Activated T-cell treated with anti-CD3 and anti-CD28 coated beads for 48 hours (primary cell): ENCODE measurements at places on chromosomes 16 and 17.
A peak's percentile ranks its signal among the peaks of the same experiment; 100 is the strongest.

GRCh38 chr17:57257895-57258851 lies 1.9 kb downstream of the MSI2 start:
- DNase-seq: no peak

DNA sequence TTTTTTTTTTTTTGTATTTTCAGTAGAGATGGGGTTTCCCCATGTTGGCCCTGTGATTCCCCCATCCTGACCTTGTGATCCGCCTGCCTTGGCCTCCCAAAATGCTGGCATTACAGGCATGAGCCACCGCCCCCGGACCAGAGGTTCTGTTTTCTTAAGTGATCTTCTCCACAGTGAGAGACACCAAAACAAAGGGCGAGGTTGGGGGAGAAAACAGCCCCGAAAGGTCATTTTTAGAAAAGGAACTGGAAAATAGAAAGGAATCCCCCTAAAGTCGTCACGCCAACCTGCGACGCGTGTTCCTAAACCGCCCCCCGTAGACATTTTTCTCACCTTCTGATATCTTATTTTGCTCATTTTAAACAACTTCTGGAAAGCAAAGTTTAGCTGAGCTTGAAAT lies 6.1 kb upstream of the AXIN2 start:
- DNase-seq: no peak

DNA sequence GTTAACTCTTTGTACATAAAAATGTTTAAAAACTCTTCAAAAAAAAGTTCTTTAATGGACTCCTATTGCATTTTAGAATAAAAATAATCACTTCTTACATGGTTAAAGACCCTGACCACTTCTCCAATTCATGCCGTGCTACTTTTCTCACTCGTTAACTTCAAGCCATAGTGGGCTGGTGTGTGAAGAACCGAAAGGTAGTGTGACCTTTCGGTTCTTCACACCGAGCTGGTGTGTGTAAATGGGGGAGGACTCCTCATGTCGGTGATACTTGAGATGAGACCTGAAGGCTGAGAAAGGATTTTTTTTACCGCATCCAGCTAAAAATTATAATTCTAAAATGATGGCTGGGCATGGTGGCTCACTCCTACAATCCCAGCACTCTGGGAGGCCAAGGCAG lies 22.1 kb downstream of the RFFL start:
- DNase-seq: no peak

- DNase-seq: no peak
Observed at GRCh38 chr17:3574231-3574630, 16.6 kb upstream of the TRPV3 start.

GRCh38 chr16:64950262-64950661 lies 171.6 kb downstream of the CDH11 start:
- DNase-seq: no peak

DNA sequence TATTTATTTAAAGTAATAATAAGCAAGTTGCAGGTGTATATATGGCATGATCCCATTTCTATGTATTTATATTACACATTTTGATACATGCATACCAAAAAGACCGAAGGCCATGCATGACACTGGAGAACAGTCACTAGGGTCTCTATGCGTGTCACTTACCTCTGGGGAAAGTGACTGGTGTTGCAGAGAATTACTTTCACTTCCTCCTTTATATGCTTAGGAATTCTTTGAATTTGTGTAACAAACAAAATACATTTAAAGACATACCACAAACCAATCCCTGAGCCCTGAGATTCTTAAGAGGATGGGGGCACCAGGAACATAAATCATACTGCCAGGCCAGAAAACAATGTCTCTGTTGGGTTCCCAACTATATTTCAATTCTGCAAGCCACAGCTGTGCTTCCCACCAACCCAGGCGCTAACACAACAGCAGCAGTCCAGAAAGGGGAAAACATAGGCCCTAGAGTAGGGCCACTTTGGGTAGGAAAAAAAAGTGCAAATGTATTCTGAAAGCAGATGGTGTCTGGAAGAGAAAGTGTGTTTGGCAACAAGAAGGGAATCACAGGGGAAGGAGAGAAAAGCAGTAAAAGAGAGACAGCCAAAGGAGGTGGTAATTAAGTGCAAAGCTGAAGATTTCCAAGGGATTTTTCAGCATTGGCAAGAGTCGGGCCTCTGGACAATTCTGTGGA lies 24.5 kb upstream of the HYDIN start:
- DNase-seq: no peak

- DNase-seq: no peak
Observed at GRCh38 chr16:48180868-48181480, 25.2 kb upstream of the ABCC12 start.

- DNase-seq: no peak
Observed at GRCh38 chr17:64412944-64413381, 22.3 kb upstream of the PECAM1 start.

- peak; percentile 52 for DNase-seq
Observed at GRCh38 chr16:46859719-46860152, 24.4 kb upstream of the GPT2 start.

DNA sequence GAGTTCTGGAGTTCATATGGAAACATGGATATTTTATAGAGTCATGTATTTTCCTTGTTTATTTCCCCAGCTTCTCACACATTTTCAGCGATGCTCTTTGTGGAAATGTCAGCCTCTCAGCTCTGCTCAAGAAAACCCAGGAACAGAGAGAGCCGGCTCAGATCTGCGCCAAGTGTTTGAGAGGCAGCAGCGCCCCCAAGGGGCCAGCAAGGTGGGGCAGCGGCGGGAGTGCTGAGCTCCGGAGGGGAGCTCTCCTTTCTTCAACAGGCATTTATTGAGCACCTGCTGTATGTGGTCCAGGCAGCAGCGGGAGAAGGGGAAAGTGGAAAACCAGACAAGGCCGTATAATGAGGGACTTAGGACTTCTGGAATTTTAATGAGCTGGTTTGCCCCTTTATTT lies 421.1 kb upstream of the C16orf82 start:
- DNase-seq: peak; percentile 58

- no peak for DNase-seq
Observed at GRCh38 chr17:51765282-51766135, 393.0 kb downstream of the CA10 start.

GRCh38 chr17:1186923-1187771 lies 7.4 kb upstream of the ABR start:
- peak; percentile 75 for DNase-seq

DNA sequence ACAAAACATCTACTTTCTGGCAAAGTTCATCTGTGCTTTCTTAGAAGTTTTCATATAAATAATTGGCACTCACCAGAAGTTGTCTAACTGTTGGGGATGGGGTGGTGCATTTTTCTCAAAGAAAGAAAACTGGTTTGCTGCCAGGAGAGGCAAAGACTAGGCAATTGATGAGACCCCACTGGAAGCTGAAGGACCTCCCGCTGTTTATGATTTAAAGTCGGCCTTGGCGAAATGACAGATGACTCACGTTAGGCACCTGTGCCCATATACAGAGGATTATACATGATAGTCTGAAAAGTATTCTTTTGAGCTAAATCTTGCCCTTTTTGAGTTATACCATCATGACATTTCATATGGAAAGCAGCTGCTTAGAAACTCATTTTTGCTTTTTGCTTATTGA lies 193.0 kb upstream of the ZFHX3 start:
- DNase-seq: no peak

GRCh38 chr17:31462261-31462660 lies 70.8 kb downstream of the RAB11FIP4 start:
- no peak for DNase-seq

- DNase-seq: no peak
Observed at GRCh38 chr17:47265983-47266541, 12.4 kb downstream of the ITGB3 start.

- no peak for DNase-seq
Observed at GRCh38 chr16:88289968-88290401, 92.8 kb upstream of the ZNF469 start.

GRCh38 chr16:11249233-11250061 lies 6.6 kb downstream of the SOCS1 start:
- DNase-seq: no peak
